Right lung (tissue), 10 donors: ENCODE measurements at places on chromosomes 1 and 21. TPM values are rescaled to one million over a fixed set of nuclear protein-coding genes. Genes with fewer than 3 reads are reported as not detected.

GRCh38 chr1:70892930-70893329, 154.7 kb downstream of the PTGER3 start:
- DNase-seq = no peak

DNA sequence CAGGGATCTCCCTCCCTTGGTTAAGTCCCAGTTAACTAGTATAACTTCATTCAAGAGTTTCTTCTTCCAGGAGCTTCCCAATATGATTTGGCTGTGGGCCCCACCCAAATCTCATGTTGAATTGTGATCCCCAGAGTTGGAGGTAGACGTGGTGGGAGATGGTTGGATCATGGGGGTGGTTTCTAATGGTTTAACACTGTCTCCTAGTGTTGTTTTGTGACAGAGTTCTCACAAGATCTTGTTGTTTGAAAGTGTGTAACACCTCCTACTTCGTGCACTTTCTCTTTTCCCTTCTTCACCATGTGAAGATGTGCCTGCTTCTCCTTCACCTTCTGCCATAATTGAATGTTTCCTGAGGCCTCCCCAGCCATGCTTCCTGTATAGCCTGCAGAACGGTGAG, 251.8 kb upstream of the FGGY start:
- DNase-seq = no peak

GRCh38 chr1:54582566-54583306, 34.7 kb downstream of the ACOT11 start:
- DNase-seq = no peak

CSF3R gene
- 10.3 TPM for polyA plus RNA-seq

DNA sequence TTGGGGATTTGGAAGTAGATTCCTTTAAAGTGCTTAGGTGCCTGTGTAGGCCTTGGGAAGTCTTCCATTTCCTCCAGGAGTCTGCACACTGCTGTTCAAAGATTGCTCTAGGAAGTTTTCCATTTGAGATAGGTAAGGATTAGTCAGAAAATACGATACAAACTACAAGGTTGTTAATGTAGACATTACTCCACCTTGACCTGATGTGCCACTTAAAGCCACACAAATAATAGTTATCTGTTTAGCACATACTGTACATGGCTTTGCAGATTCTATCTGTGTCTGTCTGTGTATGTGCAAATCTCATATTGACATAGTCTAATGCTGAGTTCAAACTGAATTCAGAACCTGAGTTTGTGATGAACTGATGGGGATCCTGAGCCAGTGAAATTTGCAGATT, 118.4 kb downstream of the RHOU start:
- DNase-seq = no peak

GRCh38 chr1:216723274-216723780, at the start of gene ESRRG:
Gene ESRRG (minus strand): TSS chr1:216723429. CDS start chr1:216723299, 130 bp downstream.
- peak; percentile 41 for DNase-seq

DNA sequence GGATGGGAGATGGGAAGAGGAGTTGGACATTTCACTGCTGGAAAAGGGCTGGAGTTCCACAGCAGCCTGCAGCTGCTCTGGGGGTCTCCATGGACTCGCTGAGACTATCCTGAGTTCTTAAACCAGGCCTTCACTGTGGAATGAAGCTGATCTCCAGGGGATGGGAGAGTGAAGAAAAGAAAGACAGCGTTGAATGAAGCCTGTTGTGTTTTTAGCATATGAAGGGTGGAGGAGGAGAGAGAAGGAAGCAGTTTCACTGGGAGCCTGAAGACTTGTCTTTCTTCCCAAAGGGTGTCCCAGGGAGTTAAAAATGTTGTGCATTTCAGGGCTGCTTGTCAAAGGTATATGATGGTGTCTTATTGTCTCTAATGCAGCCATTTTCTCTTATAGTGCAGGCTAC, 9.2 kb downstream of the ROR1 start:
- no peak for DNase-seq

- DNase-seq = no peak
Measured at GRCh38 chr1:116107371-116107770, 3.8 kb upstream of the MAB21L3 start.

GRCh38 chr1:209106237-209106741, 477.2 kb upstream of the CAMK1G start:
- DNase-seq = peak; percentile 3

NHLH1 gene
- 0.13 TPM for polyA plus RNA-seq
